CD4-positive, alpha-beta T cell treated with Interleukin-21 for 1 hour (primary cell): ENCODE measurements at places on chromosomes 6 and 20.

- no peak for DNase-seq
Measured at GRCh38 chr20:50181344-50181743, 9.3 kb upstream of the CEBPB start.

- no peak for DNase-seq
Measured at GRCh38 chr6:53395986-53396385, 47.2 kb upstream of the ELOVL5 start.

- DNase-seq, result no peak
Measured at GRCh38 chr20:32493356-32493755, 91.8 kb downstream of the NOL4L start.

DNA sequence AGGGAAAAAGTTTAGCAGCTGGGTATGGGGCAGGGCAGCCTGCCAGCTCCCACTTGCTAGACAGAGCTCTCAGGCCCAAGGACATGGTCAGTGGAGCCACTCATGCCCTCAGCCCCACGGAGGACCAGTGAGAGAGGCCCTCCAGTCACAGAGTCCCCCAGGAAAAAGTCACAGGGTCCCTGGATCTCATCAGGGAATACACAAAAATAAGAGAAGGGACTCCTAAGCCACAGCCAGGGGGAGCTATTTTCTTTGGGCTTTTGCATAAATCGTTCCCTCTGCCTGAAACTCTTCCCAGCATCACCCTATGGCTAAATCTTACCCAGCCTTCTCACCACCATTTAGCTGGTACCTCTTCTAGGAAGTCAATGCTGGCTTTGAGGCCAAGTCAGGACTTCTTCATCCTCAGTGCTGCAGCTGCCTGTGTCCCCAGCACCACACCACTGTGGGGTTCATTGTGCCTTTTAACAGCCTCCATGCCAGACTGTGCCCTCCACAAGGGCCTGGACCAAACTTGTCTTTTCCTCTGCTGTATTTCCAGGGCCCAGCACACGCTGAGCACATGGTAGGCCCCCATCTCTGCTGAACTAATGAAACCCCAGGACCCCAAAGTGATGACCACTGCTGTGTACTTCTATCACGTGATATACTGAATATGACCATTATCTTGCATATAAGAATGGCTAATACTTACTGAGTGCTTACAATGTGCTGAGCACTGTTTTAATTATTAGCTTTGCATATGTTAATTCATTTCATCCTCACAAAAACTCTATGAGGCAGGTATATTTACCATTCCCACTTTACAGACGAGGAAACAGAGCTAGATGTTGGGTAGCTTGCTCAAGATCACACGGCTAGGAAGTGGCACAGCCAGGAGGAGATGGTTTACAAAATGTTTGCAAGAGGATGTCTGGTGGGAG lies 2.0 kb downstream of the ZNF335 start:
- peak; percentile 44 for DNase-seq

DNA sequence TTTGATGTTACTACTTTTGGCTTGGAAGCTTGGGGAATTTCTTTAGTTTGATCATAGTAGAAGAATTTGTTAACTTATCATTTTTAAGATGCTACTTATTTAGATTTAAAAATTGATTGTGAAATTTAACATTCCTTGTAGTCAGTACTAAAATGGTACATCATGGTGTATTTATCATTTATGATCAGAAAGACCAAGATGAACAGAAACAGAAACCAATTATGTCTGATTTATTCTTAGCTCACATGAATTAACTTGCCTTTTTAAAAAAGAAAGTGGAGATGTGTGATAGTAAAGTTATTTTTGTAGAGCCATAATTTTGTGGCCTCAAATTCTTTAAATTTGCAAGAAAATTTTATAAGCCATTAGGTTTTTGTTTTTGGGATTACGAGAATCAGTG lies 77.6 kb downstream of the LIN28B start:
- no peak for DNase-seq
